Right lung (tissue), 10 donors: ENCODE measurements at places on chromosomes 5 and 9. TPM values are rescaled to one million over a fixed set of nuclear protein-coding genes. Genes with fewer than 3 reads are reported as not detected.

Gene WWC1
- polyA plus RNA-seq, result 113 TPM

Gene IL13
- polyA plus RNA-seq, result not detected

Gene EDIL3
- 44.2 TPM for polyA plus RNA-seq

GRCh38 chr5:158841481-158842276 lies 258.0 kb downstream of the EBF1 start:
- no peak for DNase-seq

- DNase-seq, result no peak
These were observed 221.6 kb downstream of the ACTL7B start for GRCh38 chr9:108634204-108634603.

DNA sequence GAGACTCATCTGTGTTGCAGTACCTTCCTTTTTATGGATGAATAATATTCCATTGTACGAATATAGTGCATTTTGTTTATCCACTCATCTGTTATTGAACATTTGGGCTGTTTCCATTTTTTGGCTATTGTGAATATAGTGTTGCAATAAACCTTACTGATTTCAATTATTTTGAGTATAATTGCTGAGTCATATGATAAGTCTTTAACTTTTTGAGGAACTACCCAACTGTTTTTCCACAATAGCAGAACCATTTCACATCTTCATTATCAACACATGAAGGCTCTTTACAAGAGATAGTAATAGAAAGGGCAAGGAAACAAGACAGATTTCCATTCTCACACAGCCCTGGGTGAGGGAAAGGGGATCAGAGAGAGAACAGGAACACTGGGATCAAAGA lies 329.2 kb downstream of the RAB3C start:
- DNase-seq, result no peak

GRCh38 chr5:145768863-145769262 lies 66.3 kb downstream of the PRELID2 start:
- DNase-seq, result no peak

GRCh38 chr5:39219437-39219836 lies at the start of gene FYB1:
TSS of gene FYB1 (minus strand) at chr5:39219563. CDS start at chr5:39202960, 16,603 bp downstream.
- no peak for DNase-seq

- no peak for DNase-seq
These were observed 7.1 kb downstream of the GTF3C5 start for GRCh38 chr9:133037775-133038515.

GRCh38 chr5:34674187-34674586 lies 18.1 kb downstream of the RAI14 start:
- no peak for DNase-seq

DNA sequence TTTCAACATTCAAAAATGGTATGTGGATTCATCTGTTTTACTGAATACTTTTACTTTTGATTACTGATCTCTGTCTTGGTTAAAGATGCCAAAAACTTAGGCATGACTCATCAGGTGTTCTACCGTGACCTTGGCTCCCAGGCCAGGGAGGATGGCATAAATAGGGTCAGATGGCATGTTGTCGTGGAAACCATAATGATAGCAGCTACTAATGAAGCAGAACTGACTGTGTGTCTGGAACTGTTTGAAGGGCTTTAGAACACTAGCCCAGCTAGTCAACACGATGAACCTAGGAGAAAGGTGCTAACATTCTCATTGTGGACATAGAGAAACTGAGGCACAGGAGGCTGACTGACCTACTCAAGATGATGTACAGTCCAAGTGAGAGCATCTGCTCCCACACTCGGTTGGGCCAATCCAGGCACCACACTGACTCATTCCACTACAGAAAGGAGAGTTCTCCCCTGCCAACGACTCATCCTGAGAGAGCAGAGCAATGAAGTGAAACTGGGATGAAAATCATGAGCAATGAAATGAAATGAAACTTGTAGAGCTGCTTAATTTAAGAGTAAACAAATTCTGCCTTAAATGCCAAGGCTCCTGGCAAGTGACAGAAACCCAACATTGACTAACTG lies 116.0 kb downstream of the TENT4A start:
- DNase-seq, result no peak
